Right ventricle myocardium superior (tissue), 1 donor: ENCODE measurements at places on chromosomes 5 and 9. TPM values are rescaled to one million over a fixed set of nuclear protein-coding genes. Genes with fewer than 3 reads are reported as not detected.

FAM200C gene
- total RNA-seq: 3.8 TPM

LCP2 gene
- total RNA-seq: 6.7 TPM

GABBR2 gene
- 0.30 TPM for total RNA-seq

IRGM gene
- not detected for total RNA-seq

STPG3 gene
- 1.3 TPM for total RNA-seq

STKLD1 gene
- total RNA-seq: 0.27 TPM

ANKRD31 gene
- 0.08 TPM for total RNA-seq

OBP2B gene
- not detected for total RNA-seq

PCDHA1 gene
- total RNA-seq: not detected

GABRP gene
- total RNA-seq: 0.13 TPM

SPEF2 gene
- 1.1 TPM for total RNA-seq

ADAMTSL1 gene
- 0.56 TPM for total RNA-seq

DYNC2I2 gene
- 40.0 TPM for total RNA-seq

ANGPTL2 gene
- total RNA-seq: 32.6 TPM

GADD45G gene
- 48.9 TPM for total RNA-seq

ADGRD2 gene
- not detected for total RNA-seq

ZNF346 gene
- total RNA-seq: 5.7 TPM

DMRTA1 gene
- total RNA-seq: 0.97 TPM

CA9 gene
- total RNA-seq: not detected

RFESD gene
- 5.1 TPM for total RNA-seq

FBP1 gene
- 1.1 TPM for total RNA-seq

QSOX2 gene
- 7.7 TPM for total RNA-seq

GDNF gene
- not detected for total RNA-seq

TTC16 gene
- 0.48 TPM for total RNA-seq

MSANTD3 gene
- total RNA-seq: 15.5 TPM

SLC23A1 gene
- total RNA-seq: not detected

CKS2 gene
- 7.1 TPM for total RNA-seq

PCDHGA1 gene
- 2.7 TPM for total RNA-seq

RNF180 gene
- 12.4 TPM for total RNA-seq

CCDC152 gene
- total RNA-seq: 0.56 TPM
